ENCODE measurements at places on chromosomes 5 and 9.

DNA sequence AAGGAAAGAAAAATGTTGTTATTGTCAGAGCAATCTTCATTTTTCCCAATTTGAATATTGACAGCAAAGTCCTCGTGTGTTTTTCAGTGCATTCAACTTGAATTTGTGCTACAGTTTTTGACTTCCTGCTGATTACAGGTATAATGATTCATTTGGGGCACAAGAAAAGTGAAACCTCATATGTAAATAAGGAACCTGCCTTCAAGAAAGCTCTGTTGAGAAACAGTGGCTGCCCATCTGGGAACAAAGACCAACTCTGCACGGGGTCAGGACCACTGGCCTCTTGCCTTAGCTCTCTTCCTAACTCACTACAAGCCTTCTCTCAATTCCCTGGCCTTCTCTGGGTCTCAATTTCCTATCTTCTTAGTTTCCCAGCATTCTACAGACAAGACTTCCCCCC lies 21.0 kb downstream of the TIMD4 start:
- DNase-seq = no peak

DNA sequence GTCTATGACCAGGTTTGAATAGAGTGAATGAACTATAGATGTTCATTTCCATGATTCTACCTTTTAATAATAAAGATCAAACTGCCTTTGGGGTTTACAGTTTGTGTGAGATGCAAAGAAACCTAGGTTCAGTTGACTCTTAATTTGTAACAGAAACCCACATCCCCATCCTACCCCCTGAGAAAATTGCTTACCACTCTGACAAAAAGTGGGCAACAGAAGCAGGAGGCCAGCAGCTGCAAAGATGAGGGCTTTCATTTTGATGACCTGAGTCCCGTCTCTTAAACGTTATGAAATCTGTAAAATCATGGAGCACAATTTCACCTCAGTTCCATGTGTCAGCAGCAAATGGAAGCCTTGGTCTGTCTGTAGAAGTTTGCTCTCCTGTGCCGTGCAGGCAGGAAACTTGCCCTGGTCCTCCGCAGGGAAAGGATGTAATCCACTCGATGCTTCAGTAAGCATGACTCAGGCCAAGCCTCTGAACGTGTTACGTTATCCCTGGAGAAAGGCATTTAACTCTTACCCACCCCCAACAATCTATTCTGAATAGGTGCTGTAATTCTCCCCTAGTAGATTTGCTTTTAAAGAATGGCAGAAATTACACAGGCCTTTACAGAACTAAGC lies at the start of gene F2RL2:
Gene F2RL2, minus strand, starts transcription at position 431 of the 624 bp plus-strand sequence. Its CDS starts 173 bp downstream, at position 258.
- DNase-seq = no peak

GRCh38 chr5:94771742-94772141 lies 153.3 kb downstream of the SLF1 start:
- no peak for DNase-seq

DNA sequence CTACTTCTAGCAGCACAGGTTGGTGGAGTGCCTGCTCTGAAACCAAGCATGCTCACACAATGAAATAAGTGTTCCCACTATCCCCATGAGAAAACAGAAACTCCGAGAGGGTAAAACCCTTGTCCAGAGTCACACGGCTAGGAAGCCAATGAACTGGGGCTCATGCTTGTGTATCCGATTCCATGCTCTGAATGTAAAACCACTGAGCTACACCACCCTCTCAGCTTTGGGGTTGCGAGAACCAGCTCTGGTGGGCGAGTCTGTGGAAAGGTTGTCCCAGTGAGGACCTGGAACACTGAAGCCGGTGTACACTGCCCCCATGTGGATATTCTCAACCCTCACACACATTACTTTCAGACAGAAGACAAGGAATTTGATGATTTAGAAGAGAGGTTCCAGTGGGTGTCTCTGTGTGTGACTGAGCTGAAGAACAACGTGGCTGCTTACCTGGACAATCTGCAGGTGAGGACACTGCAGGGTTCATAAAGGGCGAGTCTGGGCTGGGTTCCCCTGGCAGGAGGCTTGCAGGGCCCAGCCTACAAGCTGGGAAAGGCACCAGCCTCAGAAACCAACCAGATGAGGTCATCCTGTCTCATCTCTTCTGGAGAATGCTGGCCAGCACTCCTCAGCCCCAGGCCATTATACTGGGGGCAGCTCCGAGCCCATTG lies 37.4 kb downstream of the ARHGEF37 start:
- DNase-seq = no peak

- no peak for DNase-seq
Observed at GRCh38 chr5:138602371-138603000, 27.3 kb upstream of the HSPA9 start.

DNA sequence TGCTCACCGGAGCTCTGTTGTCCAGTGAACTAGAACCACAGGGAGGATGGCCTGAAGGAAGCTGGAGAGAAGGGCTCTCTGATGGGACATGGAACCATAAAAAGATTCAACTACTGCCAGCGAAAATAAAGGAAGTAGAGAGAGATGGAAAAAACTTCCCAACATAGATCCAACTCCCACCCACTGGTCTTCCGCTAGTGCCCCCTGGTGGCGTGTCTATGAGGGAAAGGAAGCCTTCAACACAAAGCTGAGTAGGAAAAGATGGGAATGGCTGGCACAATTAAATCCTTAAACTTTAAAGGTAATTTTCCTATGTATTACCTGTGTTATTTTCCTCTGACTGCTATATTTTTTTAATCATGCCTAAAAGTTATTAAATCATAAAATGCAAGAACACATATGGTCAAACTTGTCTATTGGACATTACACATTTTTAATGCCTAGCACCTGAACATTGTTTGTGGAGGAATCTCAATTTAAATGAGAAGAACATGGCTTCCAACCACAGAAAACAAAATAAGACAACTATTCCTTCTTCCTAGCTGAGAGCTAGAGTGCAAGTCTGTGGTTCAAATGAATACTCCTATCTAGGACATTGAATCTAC lies 51.5 kb downstream of the CEP120 start:
- DNase-seq = no peak

- DNase-seq = no peak
Observed at GRCh38 chr9:16867576-16868311, 2.7 kb downstream of the BNC2 start.

GRCh38 chr5:110478895-110479294 lies 247.6 kb downstream of the TMEM232 start:
- DNase-seq = no peak

GRCh38 chr9:17480966-17481365 lies 97.9 kb upstream of the SH3GL2 start:
- no peak for DNase-seq

- DNase-seq = no peak
Observed at GRCh38 chr9:107740088-107740980, 250.8 kb upstream of the KLF4 start.

Measured in activated effector memory CD4-positive, alpha-beta T cell treated with Interleukin-2 at 50 U/mL for 16 hours (primary cell).